ENCODE measurements at places on chromosomes 11 and 22. TPM values are rescaled to one million over a fixed set of nuclear protein-coding genes. Genes with fewer than 3 reads are reported as not detected.

DNA sequence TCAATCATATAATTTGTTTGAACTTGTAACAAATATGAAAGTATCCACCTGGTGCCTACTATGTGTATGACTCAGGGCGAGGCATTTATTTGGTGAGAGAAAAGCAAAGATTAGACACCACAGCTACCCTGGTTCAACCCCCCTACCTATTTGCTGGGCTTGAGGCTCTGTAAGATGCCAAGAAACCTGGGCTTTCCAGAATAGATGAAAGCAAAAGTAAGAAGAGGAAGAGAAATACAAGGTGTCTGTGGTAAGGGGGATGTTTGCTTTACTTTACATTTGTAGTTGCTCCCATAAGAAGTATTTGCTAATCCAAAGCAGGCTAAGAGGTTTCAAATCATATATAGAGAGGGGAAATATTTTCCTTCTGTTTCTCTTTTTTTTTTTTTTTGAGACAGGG is 61.7 kb downstream of the DDI1 start:
- no peaks in the 10 kb centered on the region for H3K4me1 ChIP-seq
- no peak for DNase-seq
- H3K27ac ChIP-seq = no peak overlapping the region
- no peak overlapping the region for H3K4me3 ChIP-seq
- no peaks in the 10 kb centered on the region for H3K36me3 ChIP-seq

DNA sequence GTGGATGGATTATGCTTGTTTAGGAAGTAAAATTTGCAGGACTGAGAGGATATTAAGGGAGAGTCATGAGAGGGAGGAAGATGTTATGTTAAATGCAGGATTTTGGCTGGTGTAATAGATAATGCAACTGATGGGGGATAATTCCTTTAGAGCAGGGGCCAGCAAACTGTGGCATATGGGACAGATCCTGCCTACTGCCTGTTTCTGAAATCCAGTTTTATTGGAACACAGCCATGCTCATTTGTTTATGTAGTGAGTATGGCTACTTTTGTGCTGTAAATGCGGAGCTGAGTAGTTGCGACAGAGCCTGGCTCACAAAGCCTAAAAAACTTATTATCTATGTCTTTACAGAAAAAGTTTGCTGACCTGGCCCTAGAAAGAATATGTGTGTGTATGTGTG is 66.6 kb upstream of the MPPED2 start:
- no peak overlapping the region for H3K4me3 ChIP-seq
- no peak for DNase-seq
- H3K27ac ChIP-seq = no peak overlapping the region
- H3K36me3 ChIP-seq = no peaks in the 10 kb centered on the region
- H3K4me1 ChIP-seq = no peaks in the 10 kb centered on the region

DNA sequence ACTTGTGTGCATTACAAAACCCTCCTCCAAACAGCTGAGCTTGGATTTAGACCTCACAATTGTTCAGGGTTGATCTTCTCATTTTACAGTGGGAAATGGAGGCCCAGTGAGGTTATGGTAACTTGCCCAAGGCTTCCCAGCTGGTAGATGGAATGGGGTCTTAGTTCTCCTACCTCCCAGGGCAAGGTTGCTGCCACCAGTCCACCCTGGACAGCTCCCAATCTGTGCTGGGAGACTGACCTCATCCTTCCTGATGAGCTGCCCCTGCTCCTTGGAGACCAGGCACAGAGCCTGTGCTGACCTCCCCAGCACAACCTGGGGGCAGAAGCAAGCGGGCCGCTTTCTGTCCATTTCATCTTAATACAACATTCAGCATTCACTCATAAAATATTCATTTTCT is 190.7 kb downstream of the ST3GAL4 start:
- H3K27me3 ChIP-seq = peaks cover 14% of the 10 kb centered on the region
- H3K36me3 ChIP-seq = no peaks in the 10 kb centered on the region
- no peaks in the 10 kb centered on the region for H3K4me1 ChIP-seq

DNA sequence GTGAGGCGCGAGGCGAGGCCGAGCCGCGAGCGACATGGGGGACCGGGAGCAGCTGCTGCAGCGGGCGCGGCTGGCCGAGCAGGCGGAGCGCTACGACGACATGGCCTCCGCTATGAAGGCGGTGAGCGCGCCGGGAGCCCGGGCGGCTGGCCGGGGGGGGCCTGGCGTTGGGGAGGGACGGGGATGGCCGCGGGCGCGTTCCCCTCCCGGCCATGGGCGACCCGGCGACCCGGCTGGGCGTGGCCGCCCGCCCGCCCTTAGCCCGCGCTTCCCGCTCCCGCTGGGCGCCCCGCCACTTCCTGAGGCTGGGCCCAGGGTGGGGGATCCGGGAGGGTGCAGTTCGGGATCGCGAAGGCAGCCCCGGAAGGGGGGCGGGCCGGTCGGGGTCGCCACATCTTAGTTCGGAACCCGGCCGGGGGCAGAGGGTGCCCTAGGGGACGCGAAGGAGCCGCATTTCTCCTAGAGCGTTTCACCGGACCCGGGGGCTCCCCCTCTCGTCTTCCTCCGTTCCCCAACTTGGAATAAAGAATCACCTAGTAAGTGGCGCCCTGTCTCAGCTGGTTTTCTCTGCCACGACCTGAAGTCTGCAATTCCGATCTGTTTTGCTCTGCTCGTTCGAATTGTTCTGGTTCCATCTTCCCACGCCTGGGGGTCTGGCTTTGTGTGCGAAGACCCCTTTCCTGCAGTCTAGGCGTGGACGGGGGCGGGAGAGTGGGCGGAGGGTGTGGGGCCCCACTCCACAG is 536 bp downstream of the YWHAH start:
- peaks cover 14% of the 10 kb centered on the region for H3K36me3 ChIP-seq
- DNase-seq = no peak
- H3K27me3 ChIP-seq = no peaks in the 10 kb centered on the region
- no peak overlapping the region for H3K27ac ChIP-seq

Gene FGF4
- not detected for total RNA-seq

All from activated naive CD8-positive, alpha-beta T cell treated with anti-CD3 and anti-CD28 coated beads, Interleukin-2, amount 10 ng/mL, durations not matched to agents 7 days and 5 days (primary cell).